ENCODE measurements at places on chromosomes 2 and 18. TPM values are rescaled to one million over a fixed set of nuclear protein-coding genes. Genes with fewer than 3 reads are reported as not detected.
A peak's percentile ranks its signal among the peaks of the same experiment; 100 is the strongest.

DNA sequence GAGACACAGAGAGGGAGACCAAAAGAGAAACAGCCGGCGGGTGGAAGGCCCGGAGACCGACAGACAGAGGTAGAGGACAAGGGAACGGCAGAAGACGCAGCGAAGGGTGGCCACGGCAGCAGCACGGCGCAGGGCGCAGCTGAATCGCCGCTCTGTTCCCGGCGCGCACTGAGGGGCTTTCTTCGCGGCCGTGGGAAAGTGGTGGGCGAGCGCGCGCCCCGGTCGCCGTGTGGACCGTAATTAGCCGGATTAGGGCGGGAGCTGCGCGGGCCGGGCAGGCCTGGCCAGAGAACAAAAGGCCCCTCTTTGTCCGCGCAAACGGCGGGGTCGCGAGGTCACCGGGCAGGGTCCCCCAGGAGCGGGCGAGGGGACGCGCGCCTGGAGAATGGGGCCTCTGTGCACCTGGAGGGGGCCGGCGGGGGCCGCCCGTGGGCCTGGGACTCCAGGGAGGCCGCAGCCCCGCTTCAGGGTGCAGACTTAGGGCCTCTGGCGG is 158.3 kb downstream of the ZFP36L2 start:
- DNase-seq: no peak

DNA sequence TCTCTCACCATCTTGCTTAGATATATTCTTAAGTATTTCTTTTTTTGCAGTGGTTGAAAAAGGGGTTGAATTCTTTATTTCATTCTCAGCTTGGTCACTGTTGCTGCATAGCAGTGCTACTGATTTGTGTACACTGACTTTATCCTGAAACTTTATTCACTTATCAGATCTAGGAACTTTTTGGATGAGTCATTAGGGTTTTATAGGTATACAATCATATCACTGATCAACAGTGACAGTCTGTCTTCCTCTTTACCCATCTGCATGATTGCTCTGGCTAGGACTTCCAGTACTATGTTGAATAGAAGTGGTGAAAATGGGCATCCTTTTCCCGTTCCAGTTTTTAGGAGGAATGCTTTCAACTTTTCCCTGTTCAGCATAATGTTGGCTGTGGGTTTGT is 6.5 kb downstream of the STARD6 start:
- no peak for DNase-seq

DNA sequence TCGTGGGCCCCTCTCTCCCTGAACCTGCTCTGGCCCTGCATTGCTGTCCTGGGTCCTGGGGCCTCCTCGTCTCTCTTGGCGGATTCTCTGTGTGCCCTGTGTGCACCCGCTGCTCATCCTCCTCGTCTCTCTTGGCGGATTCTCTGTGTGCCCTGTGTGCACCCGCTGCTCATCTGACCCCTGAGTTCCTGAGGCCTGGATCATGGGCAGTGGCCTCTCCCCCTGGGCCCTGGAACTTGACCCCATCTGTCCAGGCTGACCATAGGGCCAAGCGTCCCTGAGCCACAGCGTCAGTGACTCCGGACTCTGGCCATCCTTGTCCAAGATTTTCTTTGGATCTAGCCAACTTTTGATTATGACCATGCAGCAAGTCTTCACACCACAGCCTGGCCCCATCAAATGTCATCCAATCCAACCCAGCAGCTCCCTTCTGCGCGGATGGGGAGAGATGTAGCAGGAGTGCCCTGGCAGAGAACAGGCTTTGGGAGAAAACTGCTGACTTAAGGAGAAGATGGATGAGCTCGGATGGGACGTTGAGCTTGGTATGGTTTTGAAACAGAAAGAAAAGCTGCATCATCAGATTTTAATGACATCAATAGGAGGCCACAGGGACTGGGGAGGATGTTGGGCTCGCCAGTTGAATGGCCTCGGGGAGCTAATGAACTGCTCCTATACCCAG is 455.1 kb upstream of the HS6ST1 start:
- DNase-seq: no peak

GRCh38 chr2:223954401-223954800 is 2.9 kb upstream of the MRPL44 start:
- peak; percentile 24 for DNase-seq

GRCh38 chr18:74063023-74063422 is 84.6 kb downstream of the FBXO15 start:
- no peak for DNase-seq

DNA sequence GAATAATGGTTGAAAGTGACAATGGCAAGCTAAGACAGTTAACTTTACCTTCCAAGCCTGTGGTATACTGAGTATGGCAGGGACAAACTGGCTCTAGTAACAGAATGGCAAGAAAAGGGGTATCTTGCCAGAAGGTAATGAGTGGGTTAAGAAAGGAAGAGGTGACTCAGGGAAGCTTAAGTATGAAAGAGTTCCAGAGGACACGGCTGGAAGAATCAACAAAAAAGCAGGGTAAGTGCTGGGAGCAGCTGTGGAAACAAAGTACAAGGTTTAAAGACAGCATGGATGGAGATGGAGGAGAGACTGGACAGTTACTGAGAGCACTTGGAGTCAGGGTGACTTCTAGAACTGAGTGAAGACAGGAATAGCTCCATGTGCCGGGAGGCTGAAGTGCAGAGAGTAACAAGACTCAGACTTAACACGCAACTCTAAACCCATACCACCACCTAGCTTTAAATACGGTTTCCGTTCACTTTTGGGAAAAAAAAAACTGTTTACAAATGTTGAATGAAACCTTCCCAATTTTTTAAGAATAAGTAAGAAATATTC is 69.0 kb downstream of the REV1 start:
- DNase-seq: peak; percentile 48

DNA sequence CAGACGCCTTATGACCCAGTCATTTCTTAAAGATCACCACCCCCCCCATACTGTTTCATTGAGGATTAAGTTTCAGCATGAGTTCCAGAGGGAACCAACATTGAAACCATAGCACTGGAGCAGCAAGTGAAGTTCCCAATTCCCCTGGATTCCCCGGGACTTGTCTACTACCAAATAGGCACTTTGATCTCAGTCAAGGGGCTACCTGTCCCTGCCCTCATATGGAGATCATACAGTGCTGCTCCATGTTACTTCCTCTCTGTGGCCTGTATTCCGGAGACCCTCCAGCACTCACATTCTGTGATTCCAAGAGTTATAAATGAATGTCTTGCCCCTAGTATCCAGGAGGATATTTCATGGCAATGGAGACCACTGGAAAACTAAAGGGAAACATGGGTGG is 42.5 kb downstream of the RNF144A start:
- no peak for DNase-seq

DNA sequence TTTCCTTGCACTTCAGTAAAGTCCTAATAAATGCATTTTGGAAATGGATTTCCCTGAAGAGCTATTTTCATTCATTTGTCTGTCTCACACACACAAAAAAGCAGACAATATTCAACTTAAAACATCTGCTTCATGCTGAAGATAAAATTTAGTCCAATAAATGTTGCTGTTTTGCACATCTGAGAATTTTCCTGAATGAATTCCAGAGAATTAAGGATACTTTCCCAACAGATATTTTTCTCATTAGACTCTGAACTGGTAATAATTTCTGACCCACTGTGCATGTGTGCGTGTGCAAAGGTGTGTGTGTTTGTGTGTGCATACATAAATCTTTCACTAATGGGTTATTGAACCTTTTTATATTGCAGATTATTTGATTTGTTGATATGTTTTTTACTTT is 390.2 kb upstream of the TMEFF2 start:
- DNase-seq: no peak

DNA sequence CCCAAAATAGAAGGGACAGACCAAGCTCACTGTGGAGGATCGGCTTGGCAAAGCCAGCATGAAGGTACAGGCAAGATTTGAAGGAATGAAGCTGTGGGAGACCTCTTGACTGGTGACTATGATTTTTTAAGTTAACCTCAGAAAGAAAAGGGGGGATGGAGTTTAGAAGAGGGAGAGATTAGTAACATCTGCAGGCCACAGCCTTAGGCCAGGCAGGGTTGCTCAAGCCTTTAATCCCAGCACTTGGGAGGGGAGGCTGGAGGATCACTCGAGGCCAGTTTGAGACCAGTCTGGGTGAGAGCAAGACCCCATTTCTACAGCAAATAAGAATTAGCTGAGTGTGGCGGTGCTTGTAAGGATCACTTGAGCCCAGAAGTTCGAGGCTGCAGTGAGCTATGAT is 46.6 kb downstream of the ZNF532 start:
- no peak for DNase-seq

GRCh38 chr2:134011936-134012586 is 241.8 kb upstream of the MGAT5 start:
- no peak for DNase-seq

DNA sequence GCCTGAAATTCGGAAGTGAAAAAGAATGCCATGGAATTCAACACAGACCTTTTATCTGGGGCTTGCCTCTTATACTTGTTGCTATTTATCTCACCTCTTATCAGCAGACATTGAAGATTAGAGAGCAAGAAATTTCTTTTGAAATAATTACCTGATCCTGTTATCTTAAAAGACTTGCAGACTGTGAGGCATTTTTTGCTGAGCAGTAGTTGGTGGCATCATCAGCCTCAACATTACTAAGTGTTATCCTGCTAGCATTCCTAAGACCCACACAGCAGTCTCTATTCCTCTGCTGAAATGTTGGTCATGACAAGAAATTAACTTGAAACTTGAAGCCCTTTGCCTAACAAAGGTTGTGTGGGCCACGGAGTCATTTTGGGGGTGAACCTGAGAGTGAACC is 186.5 kb downstream of the TRIB2 start:
- DNase-seq: no peak

- DNase-seq: peak; percentile 27
Observed at GRCh38 chr2:71831193-71831577, 316.5 kb downstream of the CYP26B1 start.

- DNase-seq: no peak
Observed at GRCh38 chr2:28601616-28602015, 105.8 kb downstream of the PLB1 start.

DNA sequence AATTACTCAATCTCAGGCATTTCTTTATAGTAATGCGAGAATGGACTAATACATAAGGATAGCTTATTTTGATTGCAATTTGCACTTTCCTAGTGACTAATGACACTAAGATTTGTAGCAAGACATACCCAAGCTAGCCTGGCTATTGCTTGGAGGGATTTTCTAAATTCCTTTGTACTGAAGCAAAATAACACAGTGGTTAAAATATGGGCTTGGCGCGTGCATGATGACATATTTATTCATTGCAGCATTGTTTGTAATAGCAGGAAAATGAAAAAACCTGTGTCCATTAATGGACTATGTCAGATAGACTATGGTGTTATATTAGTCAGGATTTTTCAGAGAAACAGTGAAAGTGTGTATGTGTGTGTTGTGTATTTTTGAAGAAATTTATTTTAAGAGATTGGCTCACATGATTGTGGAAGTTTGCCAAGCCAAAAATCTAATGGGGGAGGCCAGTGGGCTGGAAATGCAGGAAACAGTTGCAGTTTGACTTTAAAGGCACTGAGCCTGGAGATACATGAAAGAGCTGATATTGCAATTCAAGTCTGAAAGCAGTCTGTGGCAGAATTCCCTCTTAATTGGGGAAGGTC is 16.7 kb upstream of the LAPTM4A start:
- peak; percentile 28 for DNase-seq

DNA sequence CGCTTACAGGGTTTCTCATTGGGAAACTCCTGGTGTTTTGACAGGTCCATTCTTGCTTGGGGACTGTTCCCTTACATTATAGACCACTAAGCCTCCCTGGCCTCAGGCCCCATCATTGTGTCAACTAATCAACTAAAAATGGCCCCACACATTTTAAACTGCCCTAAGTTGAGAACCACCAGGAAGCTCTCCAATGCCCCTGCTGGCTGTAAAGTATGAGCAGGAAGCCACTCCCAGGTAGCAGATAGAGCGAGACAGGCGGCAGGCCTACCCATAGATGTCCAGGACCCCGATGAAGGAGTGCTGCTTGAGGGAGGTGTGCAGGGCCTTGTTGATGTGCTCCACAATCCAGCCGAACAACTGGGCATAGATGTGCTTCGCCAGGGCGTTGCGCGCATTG is 160.7 kb upstream of the ACAA2 start:
- no peak for DNase-seq

DNA sequence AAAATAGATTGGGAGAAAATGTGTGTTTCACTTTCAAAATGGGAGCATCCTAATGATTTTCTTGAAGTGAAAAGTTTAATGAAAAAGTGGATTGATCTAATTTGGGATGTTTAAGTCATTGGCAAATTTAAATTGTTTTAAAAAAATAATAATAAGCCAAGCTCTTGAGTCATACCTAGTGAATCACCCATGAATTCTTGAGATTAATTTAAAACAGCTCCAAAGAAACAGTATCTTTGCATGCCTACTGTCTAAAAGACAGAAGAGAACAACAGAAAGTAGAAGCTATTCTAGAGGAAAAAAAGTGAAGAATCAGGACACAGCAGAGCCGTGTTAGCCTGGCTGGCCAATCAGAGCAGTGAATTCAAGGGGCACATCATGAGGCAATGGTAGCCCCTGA is 7.7 kb downstream of the ACVR1C start:
- DNase-seq: no peak

GRCh38 chr2:150538651-150539201 is 51.3 kb upstream of the RND3 start:
- no peak for DNase-seq

- DNase-seq: no peak
Observed at GRCh38 chr2:220966636-220967035, 605.5 kb downstream of the EPHA4 start.

DNA sequence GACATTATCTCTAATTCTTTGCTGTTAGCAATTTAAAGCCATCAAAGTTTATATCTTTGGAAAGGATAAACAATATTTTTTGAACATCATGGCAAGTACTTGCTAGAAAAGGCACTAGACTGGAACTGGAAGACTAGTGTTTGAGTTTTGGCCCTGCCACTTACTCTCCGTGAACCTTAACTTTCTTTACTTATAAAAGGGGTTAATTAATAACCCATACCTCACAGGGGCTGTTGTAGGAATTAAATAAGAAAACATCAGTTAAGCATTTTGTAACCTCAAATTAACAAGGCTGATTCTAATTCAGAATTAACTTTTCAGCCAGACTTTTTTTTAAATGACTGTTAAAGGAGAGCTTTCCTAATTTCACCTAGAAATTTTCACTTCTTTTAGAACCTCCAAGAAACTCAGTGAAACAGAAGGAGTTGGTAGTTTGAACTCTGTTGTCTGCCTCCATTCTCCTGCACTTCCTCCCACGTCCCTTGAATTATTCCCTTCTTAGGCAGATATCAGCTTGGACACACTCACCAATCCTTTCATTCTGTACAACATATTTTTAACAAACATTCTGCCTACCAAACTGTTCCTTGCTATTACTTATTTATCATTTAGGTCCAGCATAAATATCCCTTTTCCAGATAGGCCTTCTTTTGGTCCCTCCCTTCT is 79.5 kb downstream of the COX7A2L start:
- no peak for DNase-seq

GRCh38 chr18:46322411-46322891 is 218.3 kb downstream of the HAUS1 start:
- DNase-seq: no peak

Gene SPC25
- total RNA-seq: 20.5 TPM

Gene FABP1
- total RNA-seq: not detected

Gene WNT10A
- total RNA-seq: not detected

Gene PARD6G
- 1.8 TPM for total RNA-seq

Gene ANO7
- total RNA-seq: 2.8 TPM

Gene MC2R
- total RNA-seq: not detected

Gene C1GALT1C1L
- total RNA-seq: 0.74 TPM

Gene TXNDC2
- total RNA-seq: not detected

Gene CDH7
- not detected for total RNA-seq

Gene EML4
- 32.0 TPM for total RNA-seq

Gene FKBP1B
- total RNA-seq: 16.8 TPM

Gene RGPD3
- not detected for total RNA-seq

Measured in endothelial cell of umbilical vein (primary cell).